CD14-positive monocyte (primary cell): ENCODE measurements at places on chromosomes 4 and X. TPM values are rescaled to one million over a fixed set of nuclear protein-coding genes. Genes with fewer than 3 reads are reported as not detected.

DNA sequence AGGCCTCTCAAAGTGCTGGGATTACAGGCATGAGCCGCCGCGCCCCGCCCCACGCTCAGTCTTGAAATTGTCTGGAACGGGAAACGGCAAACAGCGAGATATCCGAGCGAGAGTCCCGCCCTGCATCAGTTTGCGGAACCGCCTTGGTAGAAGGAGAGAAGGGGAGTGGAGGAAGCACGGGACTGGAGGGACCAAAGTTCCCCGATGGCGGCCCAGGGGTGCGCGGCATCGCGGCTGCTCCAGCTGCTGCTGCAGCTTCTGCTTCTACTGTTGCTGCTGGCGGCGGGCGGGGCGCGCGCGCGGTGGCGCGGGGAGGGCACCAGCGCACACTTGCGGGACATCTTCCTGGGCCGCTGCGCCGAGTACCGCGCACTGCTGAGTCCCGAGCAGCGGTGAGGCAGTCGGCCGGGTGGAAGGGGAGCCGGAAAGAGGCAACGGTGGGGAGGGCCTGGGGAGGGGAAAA, at the start of gene BST1:
TSS of gene BST1 (plus strand) at position 125 of the 463 bp plus-strand sequence. CDS start at position 205, 80 bp downstream.
- peak; percentile 94 for DNase-seq

DNA sequence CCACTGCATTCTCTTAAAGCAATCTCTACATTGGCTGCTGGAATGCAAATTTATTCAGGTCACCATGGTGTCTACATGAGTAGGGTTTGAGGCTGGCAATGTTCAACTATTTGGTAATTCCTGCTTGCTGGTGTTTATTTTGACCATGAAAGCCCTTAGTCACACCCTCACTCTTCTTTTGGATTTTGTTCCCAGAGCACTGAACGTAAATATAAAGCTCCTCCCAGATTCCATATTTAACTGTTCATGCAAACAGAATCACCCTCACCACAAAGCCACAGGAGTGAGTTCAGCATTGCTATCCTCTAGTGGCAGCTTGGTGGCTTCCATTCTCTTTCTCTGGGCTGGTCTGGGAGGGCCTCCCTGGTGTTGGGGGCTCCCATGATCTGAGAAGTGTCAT, 82.8 kb downstream of the LNX1 start:
- DNase-seq = no peak

- DNase-seq = no peak
These were observed 59.9 kb upstream of the IL2 start for GRCh38 chr4:122516376-122516775.

- peak; percentile 90 for DNase-seq
These were observed at the start of gene FAM53A for GRCh38 chr4:1683736-1684505. FAM53A (minus strand) TSS chr4:1684313; CDS start chr4:1668741, 15,572 bp downstream.

GRCh38 chrX:45842207-45842925, 641.7 kb upstream of the DIPK2B start:
- DNase-seq = no peak

DNA sequence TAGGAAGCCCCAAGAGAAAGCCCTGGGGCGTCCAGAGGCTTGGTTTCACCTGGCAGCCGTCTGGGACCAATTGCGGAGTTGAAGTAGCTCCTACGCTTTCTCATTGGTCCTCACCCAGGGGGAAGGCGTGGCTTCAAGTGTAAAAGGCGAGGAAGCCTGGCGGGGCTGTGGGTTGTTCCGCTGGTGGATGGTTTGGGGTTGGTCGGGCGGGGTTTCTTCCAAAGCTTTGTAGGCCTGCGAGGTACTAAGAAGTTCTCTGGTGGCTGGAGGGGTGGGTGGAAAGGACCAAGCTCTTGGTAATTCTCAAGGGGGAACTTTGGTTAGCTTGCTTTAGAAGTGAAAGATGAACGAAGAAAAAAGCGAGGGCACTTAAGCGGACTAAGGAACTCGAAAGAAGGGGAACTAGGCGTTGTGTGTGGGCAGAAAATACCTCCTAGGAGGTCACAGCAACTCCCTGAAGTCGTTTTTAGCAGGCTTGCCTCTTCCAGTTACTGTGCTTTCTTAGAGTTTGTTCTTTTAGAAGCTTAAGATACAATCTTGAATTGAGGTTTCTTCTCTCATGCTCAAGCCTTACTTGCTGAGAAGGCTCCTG, 36.6 kb downstream of the CCNG2 start:
- peak; percentile 62 for DNase-seq

DNA sequence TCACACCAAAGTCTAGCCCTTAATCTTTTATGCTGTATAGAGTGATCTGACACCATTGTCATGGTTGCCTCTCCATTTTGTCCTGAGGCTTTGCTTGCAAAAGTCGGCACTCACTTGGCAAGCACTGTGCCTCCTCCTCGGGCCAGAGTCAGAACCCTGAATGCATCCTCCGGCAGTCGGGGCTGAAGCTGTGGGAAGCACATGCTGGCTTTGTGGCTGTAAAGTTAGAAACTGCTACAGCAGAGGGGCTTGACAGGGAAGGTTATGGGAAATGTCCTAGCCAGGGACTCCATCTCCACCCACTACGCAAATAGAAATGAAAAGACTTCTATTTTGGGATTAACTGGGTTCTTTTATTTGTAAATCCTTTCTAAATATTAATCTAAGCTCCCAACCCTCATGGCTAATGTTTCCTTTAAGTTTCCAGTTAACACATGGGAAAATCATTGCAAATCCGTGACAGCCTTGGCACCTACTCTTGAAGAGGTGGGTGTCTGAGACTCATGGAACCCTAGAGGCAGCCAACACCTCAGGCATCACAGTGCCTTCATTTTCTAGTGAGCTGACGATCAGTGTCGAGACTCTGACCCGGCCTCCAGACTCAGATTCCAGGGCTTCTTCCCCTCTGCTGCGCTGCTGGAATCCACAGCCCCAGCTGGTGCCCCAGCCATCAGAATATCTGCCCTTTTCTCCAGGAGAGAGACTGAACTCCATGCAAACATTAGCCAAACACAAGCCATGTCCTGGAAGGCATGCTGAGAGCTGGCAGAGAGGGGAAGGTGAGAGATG, 7.9 kb upstream of the CLDN24 start:
- DNase-seq = no peak

The AFAP1 gene
- 0.01 TPM in 1 of 2 replicates, not detected in the other for polyA plus RNA-seq

The BOD1L1 gene
- polyA plus RNA-seq = 0.72 TPM

The SMARCAD1 gene
- polyA plus RNA-seq = 4.9 TPM

The TMEM31 gene
- polyA plus RNA-seq = not detected

The PTTG2 gene
- not detected for polyA plus RNA-seq

The GPR34 gene
- polyA plus RNA-seq = 20.3 TPM
